ENCODE measurements at places on chromosomes 5 and 9. TPM values are rescaled to one million over a fixed set of nuclear protein-coding genes. Genes with fewer than 3 reads are reported as not detected.

ARID3C gene
- not detected for total RNA-seq

PLCXD3 gene
- 0.07 TPM for total RNA-seq

AQP3 gene
- 1.1 TPM for total RNA-seq

DMAC1 gene
- total RNA-seq: 62.3 TPM

PCA3 gene
- not detected for total RNA-seq

HCN1 gene
- total RNA-seq: 1.2 TPM

GRCh38 chr9:22278426-22278825 is 168.2 kb upstream of the DMRTA1 start:
- no peak overlapping the region for H3K4me3 ChIP-seq
- no peaks in the 10 kb centered on the region for H3K27me3 ChIP-seq
- DNase-seq: no peak
- H3K36me3 ChIP-seq: no peaks in the 10 kb centered on the region

DNA sequence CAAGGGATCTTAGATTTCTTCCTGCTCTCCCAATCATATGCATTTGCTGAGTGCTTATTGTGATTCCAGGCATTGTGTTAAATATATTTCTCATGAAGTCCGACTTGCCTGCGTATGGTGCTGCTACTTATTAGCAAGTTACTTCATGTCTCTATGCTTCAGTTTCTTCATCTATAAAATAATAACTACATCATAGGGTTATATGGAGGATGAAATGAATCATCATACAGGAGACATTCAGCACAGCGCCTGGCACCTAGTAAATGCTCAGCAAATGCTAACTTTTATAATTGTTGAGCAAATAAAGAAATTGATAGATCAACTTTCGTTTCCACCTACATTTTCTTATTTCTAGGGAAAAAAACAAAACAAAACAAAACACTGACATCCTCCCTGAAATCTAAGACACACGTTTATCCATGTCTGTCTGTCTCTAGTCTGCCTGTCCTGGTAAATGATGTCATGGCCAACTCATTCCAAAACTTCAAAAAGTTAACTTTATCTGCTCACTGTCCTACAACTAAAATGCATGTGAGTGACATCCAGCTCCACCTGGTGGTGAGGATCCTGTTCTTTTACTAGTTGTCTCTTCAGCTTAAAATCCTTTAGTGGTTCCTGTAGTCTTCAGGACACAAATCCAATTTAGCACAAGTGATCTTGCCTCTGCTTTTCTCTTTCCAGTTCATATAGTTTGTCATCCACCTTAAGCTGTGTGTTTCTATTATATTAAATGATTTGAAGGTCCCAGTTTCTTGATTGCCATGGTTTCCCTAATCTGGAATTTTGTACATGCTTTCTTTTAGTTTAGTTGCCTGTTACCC is 27.7 kb downstream of the PPP3R2 start:
- no peak overlapping the region for H3K4me3 ChIP-seq
- H3K4me1 ChIP-seq: no peaks in the 10 kb centered on the region
- H3K36me3 ChIP-seq: peaks cover 27% of the 10 kb centered on the region

DNA sequence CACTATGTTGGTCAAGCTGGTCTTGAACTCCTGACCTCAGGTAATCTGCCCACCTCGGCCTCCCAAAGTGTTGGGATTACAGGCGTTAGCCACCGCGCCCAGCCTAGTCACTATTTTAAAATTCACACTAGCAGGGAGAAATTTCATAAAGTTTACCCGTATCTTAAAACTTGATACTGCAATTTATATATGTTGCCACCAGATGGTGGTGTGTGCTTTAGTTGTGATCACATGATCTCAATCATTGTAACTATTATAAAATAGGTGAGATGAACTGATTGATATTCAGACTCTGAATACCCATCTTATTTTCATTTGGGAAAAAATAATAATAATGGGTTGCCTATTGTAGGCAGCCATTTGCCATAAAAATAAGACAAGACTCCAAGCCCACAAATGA is 1330.4 kb upstream of the WWC1 start:
- no peak overlapping the region for H3K27ac ChIP-seq
- H3K36me3 ChIP-seq: no peaks in the 10 kb centered on the region
- no peak overlapping the region for H3K4me3 ChIP-seq
- no peaks in the 10 kb centered on the region for H3K27me3 ChIP-seq
- peaks cover 18% of the 10 kb centered on the region for H3K4me1 ChIP-seq

DNA sequence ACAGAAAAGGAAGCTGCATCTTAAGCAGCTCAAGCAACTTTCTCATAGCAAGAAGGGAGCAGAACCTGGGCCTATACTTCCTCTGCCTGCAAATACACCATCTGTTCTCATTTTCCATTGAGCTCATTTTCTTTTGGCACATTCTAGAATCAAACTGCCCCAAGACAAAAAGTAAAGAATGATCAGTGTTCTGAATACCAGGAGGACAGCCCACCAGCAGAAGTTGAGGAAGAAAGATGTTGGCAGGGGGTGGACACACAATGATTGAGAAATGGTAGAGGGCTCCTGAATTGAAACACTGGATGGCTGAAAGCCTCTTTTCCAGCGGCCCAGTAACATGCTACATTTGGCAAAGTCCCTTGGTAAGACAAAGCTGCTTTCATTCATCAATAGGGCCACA is 171.8 kb downstream of the MED10 start:
- no peaks in the 10 kb centered on the region for H3K4me1 ChIP-seq
- H3K4me3 ChIP-seq: no peak overlapping the region
- no peaks in the 10 kb centered on the region for H3K36me3 ChIP-seq
- DNase-seq: no peak
- H3K27ac ChIP-seq: no peak overlapping the region

GRCh38 chr9:32463500-32464293 is 62.3 kb downstream of the RIGI start:
- no peaks in the 10 kb centered on the region for H3K27me3 ChIP-seq
- H3K27ac ChIP-seq: peak overlapping the region; percentile 54
- DNase-seq: peak; percentile 31
- peaks cover 19% of the 10 kb centered on the region for H3K4me1 ChIP-seq
- no peak overlapping the region for H3K4me3 ChIP-seq

- no peak overlapping the region for H3K27ac ChIP-seq
- no peak overlapping the region for H3K4me3 ChIP-seq
- no peak for DNase-seq
- H3K36me3 ChIP-seq: no peaks in the 10 kb centered on the region
- no peaks in the 10 kb centered on the region for H3K4me1 ChIP-seq
Observed at GRCh38 chr9:126750941-126751725, 53.7 kb upstream of the ZBTB43 start.

DNA sequence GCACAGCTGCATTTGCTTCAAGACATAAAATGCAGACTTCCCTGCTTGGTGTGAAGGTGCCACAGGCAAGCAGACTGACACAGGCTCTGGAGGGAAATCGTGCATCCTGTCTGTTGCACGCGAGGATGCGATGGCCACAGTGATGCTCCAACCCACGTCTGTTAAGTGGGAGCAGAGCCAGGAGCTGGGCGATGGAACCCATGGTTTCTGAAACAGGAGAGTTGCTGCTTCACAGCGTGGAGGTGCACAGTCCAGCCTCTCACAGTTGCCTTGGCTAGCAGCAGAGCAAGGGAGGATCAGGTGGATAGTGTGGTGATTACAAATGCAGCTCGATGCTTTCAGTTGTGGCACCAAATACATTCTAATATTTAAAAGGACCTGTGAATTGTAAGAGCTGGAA is 108.8 kb downstream of the TENT4A start:
- H3K4me3 ChIP-seq: no peak overlapping the region
- peaks cover 3% of the 10 kb centered on the region for H3K36me3 ChIP-seq
- H3K27ac ChIP-seq: no peak overlapping the region

DNA sequence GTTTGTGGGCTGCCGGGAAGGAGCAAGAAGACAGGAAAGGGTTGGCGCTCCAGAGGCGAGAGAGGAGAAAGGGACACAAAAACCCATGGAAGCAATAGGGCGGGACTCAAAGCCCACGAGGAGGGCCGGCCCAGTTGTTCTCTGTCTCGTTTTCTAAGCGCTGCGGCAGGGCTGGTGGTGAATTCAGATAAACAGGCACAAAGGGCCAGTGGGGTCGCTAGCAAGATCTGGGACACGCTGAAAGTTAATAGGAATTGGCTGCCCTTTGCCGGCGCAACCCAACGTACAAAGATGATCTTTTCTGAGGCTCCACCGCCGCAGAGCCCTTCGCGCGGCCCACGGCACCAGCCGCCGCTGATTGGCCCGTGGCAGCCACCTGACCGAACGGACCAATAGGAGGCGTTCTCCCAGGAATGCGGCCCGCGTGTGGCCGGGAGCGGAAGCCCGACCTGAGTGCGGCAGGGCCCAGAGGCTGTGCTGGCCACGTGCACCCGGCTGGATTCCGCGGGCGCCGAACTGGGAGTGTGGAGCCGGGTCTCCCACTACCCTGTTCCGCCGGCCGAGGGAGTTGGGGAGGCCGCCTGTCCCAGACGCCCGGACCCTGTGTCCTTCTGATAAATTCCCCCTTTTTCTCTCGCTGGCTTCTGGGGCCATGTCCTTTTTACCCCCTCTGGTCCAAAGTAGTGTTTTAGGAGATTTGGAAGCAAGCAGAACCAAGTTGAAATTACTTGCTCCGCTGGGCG is 16.8 kb upstream of the NSD1 start:
- H3K27me3 ChIP-seq: no peaks in the 10 kb centered on the region
- no peak for DNase-seq
- H3K4me3 ChIP-seq: no peak overlapping the region

DNA sequence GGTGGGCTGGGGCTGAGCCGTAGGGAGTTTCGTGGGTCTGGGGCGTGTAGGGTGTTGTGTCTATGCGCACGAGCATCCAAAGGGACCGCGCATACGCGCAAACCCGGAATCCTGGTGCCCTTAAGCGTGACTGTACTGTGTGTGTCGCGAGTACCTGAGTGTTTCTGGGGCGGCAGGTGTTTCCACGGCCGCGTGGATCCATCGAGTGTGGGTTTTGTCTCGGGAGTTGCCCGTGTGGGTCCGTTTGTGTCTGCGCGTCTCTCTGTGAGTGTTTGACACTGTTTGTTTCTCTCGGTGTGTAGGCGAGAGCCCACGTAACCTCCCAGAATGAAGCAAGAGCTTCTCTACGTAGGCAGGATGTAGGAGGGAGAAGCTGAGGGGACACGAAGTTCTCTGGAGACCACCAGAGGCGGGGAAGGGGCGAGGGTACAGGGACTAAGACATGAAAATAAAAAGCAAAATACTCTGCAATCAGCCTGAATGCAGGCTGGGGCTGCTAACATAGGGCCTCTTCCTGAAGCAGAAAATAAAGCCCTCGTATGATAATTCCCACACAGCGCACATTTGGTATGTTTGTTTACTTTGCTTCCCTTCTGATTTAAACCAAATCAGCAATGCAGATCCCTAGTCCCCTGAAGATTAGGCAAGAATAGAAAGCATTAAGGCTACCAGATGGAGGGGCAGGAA is 588 bp upstream of the BRINP1 start:
- peaks cover 16% of the 10 kb centered on the region for H3K4me1 ChIP-seq
- peak overlapping the region; percentile 86 for H3K4me3 ChIP-seq
- peaks cover 96% of the 10 kb centered on the region for H3K27me3 ChIP-seq
- no peak for DNase-seq

DNA sequence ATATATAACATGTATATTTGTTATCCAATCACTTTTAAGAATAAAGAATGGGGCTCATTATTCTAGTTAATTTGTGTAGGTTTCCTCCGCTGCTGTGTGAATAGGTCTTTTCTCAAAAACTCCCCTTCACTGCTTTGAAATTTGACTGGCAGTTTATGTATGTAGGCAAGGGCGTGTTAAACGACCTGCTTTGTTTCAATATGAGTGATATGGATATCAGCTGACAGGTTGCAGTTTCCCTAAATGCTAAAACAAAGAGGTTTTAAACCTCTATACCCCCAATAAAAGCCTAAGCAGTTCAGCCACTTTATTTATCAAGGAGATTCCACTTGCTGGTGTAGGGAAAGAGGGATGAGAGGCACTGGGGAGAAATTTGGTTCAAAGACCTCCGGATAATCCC is 159.6 kb downstream of the TMEM167A start:
- no peak overlapping the region for H3K27ac ChIP-seq
- DNase-seq: no peak
- peaks cover 11% of the 10 kb centered on the region for H3K36me3 ChIP-seq
- H3K27me3 ChIP-seq: no peaks in the 10 kb centered on the region
- H3K4me3 ChIP-seq: no peak overlapping the region
- peaks cover 29% of the 10 kb centered on the region for H3K4me1 ChIP-seq

- no peaks in the 10 kb centered on the region for H3K36me3 ChIP-seq
- H3K4me1 ChIP-seq: no peaks in the 10 kb centered on the region
- no peak for DNase-seq
- H3K4me3 ChIP-seq: no peak overlapping the region
- peaks cover 2% of the 10 kb centered on the region for H3K27me3 ChIP-seq
Observed at GRCh38 chr5:77172713-77173328, 37.7 kb upstream of the PDE8B start.

GRCh38 chr9:129569502-129570449 is 51.1 kb downstream of the C9orf50 start:
- H3K36me3 ChIP-seq: no peaks in the 10 kb centered on the region
- H3K4me1 ChIP-seq: peaks cover 45% of the 10 kb centered on the region
- peak overlapping the region; percentile 95 for H3K27ac ChIP-seq
- peak overlapping the region; percentile 85 for H3K4me3 ChIP-seq
- H3K27me3 ChIP-seq: no peaks in the 10 kb centered on the region

- no peak overlapping the region for H3K27ac ChIP-seq
- no peaks in the 10 kb centered on the region for H3K36me3 ChIP-seq
- H3K27me3 ChIP-seq: peaks cover 3% of the 10 kb centered on the region
- H3K4me3 ChIP-seq: no peak overlapping the region
Observed at GRCh38 chr5:95967236-95967635, 5.6 kb upstream of the ELL2 start.

- peaks cover 19% of the 10 kb centered on the region for H3K4me1 ChIP-seq
- peak overlapping the region; percentile 41 for H3K4me3 ChIP-seq
- H3K36me3 ChIP-seq: no peaks in the 10 kb centered on the region
- peaks cover 92% of the 10 kb centered on the region for H3K27me3 ChIP-seq
- no peak for DNase-seq
Observed at GRCh38 chr5:101783241-101784013, 512.7 kb downstream of the SLCO4C1 start.

DNA sequence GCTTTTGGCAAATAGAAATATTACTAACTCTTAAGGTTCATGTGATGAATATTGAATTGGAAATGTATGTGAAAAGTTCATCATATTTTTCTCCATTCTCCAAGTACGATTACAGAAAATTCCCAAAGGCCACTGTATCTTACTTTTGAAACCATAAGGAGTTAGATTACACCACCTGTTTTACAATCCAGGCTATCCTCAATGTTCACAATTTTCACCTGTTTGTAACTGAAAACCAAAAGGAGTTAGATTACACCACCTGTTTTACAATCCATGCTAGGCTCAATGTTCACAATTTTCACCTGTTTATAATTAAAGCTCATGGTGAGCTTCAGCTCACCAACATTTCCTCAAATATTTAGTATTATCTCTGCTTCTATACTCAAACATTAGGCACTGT is 188.0 kb downstream of the HCN1 start:
- H3K27ac ChIP-seq: no peak overlapping the region
- no peaks in the 10 kb centered on the region for H3K36me3 ChIP-seq
- peaks cover 4% of the 10 kb centered on the region for H3K4me1 ChIP-seq
- no peak overlapping the region for H3K4me3 ChIP-seq
- no peaks in the 10 kb centered on the region for H3K27me3 ChIP-seq
- DNase-seq: no peak
